ENCODE measurements at places on chromosomes 12 and 14.
A peak's percentile ranks its signal among the peaks of the same experiment; 100 is the strongest.

- DNase-seq, result no peak
Observed at GRCh38 chr12:45959728-45960127, 30.6 kb downstream of the SCAF11 start.

GRCh38 chr12:44017216-44017615, 181.3 kb downstream of the TMEM117 start:
- DNase-seq, result no peak

DNA sequence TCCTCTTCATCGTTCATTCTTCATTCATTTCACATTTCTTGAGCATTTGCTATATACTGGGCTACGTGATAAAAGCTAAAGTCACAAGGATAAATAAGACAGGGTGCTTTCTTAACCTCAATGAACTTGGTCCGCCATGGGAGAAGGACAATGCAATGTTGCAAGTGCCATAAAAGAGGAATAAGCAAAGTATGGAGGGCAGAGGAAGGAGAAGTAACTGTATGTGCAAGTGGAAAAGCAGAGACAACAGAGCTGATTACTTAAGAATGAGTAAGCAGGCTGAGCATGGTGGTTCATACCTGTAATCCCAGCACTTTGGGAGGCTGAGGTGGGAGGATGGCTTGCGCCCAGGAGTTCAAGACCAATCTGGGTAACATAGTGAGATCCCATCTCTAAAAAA, 14.4 kb downstream of the AREL1 start:
- no peak for DNase-seq

GRCh38 chr12:88645816-88646215, 65.5 kb upstream of the KITLG start:
- DNase-seq, result no peak

GRCh38 chr12:50928392-50928791, 24.0 kb upstream of the HIGD1C start:
- no peak for DNase-seq

DNA sequence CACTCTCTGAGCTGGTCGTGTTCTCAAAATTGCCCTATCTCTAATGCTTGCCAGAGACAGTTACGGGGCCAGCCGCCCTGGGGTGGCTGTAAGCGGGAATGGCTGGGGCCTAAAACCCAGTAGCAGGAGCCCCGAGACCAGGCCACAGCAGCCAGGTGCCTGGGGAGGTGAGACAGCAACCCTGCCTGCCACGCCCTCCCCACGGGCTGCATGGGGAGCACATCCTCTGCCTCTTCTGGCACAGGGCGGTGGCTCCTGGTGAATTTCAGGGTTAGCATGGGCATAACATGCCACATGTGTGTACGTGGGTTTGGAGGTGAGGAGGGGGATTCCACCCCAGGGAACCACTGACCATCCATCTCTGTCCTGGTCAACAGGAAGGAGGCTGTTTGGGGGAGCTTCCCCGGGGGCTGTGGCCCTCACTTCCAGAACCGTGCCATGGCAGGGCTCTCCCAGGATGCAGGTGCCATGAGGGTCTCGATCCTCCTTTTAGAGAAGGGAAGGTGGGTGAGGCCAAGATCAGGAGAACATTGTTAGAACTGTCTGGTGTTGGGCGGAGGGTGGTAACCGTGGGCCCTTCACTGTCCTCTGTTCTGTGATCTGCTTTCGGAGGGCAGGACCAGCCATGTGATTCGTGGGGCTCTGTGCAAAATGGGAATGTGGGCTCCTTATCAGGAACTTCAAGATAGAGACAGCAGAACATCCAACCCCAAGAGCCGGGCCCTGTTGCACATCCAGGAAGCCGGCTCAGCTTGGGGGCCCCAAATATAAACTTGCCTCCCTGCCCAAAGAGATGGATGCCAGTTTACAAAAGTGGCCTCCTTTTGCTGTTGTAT, 312.2 kb upstream of the DIO3 start:
- no peak for DNase-seq

- DNase-seq, result peak; percentile 46
Observed at GRCh38 chr12:111546758-111547383, 52.2 kb downstream of the ATXN2 start.

- no peak for DNase-seq
Observed at GRCh38 chr12:40001406-40001805, 104.5 kb downstream of the SLC2A13 start.

DNA sequence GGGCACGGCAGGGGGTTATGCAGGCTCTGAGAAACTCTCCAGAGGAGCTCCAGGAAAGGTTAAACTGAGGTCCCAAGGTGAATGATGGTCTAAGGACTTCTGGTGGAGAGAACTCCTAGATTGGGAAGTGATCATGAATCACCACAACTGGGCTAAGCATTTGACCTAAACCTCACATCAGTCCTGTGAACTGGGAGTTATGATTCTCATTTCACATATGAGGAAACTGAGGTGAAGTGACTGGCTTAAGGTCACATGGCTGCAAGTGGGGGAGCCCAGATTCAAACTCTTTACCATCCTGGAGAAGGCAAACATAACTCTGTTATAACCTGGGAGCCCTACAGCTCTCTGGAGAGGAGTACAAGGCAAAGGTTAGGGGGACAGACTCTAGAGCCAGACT, 4.2 kb downstream of the RARG start:
- DNase-seq, result no peak

DNA sequence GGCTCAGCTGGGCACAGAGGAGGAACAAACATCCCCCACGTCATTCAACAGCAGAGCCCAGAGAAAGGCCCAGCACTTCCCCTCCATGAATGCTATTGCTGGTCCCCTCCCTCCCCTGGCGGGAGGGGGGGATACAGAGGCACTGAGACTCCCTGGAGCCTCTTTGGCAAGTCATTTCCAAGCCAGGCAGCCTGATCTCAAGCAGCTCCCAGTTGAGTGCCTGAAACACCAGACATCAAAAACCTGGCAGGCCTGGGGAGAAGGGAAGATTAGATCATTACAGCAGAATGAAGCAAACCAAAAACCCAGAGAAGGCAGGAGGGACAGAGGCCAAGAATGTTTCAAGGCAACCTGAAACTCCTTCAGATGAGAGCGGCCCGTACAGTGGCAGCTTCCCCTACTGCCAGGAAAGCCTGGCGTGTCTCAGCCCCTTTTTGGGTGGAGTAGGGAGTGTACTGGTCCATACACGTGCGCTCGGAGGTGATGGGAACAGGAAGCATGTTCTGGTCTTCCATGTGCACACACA, 92.1 kb downstream of the LRRC74A start:
- no peak for DNase-seq

- peak; percentile 11 for DNase-seq
Observed at GRCh38 chr14:26598081-26598671, 343 bp upstream of the NOVA1 start.

DNA sequence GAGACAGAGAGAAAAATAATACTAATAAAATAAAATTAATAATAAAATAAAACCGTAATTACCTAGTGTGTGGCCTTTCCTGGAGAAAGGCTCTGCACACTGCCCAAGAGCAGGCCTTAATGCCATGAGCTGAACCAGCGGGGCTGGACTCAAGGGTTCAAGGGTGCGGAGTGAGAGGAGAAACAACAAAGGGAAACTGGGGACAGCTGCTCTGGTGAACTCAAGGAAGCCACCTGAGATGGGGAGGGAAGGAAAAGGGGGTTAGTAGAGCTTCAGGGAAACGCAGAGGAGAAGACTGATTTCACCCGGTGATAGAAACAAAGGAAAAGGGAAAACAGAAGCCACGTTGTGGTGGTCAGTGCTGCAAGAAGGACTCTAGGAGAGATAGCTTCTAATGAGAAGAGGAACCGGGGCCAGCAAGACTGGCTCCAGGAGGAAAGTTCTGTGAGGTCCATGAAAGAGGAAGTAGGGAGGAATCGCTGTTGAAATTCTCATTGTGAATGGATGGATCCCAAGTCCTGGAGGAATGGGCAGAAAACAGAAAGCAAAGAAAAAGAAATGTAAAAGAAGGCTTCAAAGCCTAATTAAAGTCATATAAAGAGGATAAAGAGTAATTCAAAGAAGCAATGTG, 48.3 kb upstream of the BCL2L14 start:
- no peak for DNase-seq

DNA sequence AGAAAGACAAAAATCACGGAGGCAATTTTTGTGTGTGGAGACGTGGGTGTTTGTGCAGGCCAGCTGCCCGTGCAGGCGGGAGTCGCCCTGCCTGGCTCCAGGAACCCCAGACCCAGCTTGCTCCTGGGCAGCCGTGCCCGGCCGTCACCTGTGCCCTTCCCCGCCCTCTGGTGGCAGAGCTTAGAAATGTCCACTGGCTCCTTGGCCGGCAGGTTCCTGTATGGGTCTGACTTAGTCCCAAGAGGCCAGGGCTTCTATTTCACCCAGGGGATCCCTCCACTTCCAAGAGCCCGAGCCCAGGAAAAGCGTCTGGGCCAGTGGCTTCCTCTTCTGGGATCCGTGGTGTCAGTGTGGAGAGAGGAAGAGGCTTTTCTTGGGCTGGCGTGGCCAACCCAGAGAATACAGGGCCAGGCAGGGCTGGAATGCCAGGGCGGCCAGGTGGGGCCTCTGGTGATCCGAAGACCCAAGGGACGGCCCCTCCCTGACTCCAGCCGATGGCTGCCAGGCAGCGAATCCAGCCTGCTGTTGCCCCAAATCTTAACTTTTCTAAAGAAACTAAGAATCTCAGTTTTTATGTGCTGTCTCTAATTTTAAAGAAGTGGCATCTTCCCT, 120.9 kb downstream of the TMEM132C start:
- DNase-seq, result peak; percentile 34

GRCh38 chr12:96368233-96368632, 32.0 kb downstream of the CDK17 start:
- DNase-seq, result no peak
